ENCODE measurements at places on chromosomes 3 and 15. TPM values are rescaled to one million over a fixed set of nuclear protein-coding genes. Genes with fewer than 3 reads are reported as not detected.

The TTC23 gene
- total RNA-seq = 21.6 TPM

The CLRN1 gene
- total RNA-seq = not detected

The KBTBD13 gene
- total RNA-seq = not detected

DNA sequence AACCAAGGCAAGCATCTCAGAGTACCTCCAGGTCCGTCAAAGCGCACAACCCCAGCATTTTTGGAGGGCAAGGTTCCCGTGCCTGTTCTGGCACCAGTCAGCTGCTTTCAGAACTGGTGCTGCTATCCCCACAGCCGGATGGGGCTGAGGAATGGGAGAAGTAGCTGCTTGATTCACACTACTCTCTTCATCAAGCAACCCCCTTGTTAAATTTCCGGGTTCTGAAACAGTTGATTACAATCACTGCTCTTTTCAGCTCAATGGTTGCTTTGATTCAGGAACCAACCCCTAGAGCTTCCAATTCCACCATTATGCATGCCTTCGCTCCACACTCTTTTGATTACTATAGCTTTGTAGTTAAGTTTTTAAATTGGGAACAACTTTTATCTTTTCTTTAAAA lies 12.3 kb upstream of the UBA7 start:
- no peak overlapping the region for H3K27ac ChIP-seq
- no peak for DNase-seq
- no peak overlapping the region for H3K4me3 ChIP-seq
- H3K27me3 ChIP-seq = no peaks in the 10 kb centered on the region
- H3K4me1 ChIP-seq = no peaks in the 10 kb centered on the region

GRCh38 chr15:88636654-88637053 lies 2.2 kb upstream of the ISG20 start:
- H3K4me1 ChIP-seq = peaks cover 29% of the 10 kb centered on the region
- DNase-seq = no peak
- peak overlapping the region; percentile 30 for H3K27ac ChIP-seq
- no peaks in the 10 kb centered on the region for H3K36me3 ChIP-seq
- 0 out of 2 replicates have a peak overlapping the region, but pooled peaks have one; percentile 6 for H3K4me3 ChIP-seq

DNA sequence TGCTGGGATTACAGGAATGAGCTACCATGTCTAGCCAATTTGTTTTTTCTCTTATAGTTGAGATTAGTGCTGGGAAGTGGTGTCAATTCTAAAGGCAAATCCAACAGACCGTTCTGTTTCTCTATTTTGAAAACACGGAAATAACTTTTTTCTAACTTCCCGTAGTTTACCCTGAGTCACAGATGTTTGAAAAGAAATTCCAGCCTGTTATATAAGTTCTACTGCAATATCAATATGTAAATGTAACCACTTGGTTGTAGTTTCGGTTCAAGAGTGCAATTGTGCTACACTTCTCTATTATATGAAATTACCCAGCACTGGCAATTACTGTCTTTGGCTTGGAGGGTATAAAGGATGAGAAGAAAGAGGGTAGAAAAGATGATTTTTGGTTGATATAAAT lies 22.3 kb upstream of the GNB4 start:
- no peak overlapping the region for H3K27ac ChIP-seq
- no peaks in the 10 kb centered on the region for H3K27me3 ChIP-seq
- H3K36me3 ChIP-seq = no peaks in the 10 kb centered on the region
- H3K4me1 ChIP-seq = no peaks in the 10 kb centered on the region
- H3K4me3 ChIP-seq = no peak overlapping the region

GRCh38 chr15:77696871-77697270 lies 64.2 kb upstream of the LINGO1 start:
- no peak overlapping the region for H3K4me3 ChIP-seq
- no peak overlapping the region for H3K27ac ChIP-seq
- H3K36me3 ChIP-seq = no peaks in the 10 kb centered on the region
- H3K27me3 ChIP-seq = peaks cover 81% of the 10 kb centered on the region
- H3K4me1 ChIP-seq = no peaks in the 10 kb centered on the region
- DNase-seq = no peak

- DNase-seq = no peak
- H3K4me3 ChIP-seq = no peak overlapping the region
- H3K4me1 ChIP-seq = no peaks in the 10 kb centered on the region
- H3K36me3 ChIP-seq = no peaks in the 10 kb centered on the region
- no peaks in the 10 kb centered on the region for H3K27me3 ChIP-seq
Observed at GRCh38 chr3:24615177-24615576, 120.5 kb upstream of the THRB start.

DNA sequence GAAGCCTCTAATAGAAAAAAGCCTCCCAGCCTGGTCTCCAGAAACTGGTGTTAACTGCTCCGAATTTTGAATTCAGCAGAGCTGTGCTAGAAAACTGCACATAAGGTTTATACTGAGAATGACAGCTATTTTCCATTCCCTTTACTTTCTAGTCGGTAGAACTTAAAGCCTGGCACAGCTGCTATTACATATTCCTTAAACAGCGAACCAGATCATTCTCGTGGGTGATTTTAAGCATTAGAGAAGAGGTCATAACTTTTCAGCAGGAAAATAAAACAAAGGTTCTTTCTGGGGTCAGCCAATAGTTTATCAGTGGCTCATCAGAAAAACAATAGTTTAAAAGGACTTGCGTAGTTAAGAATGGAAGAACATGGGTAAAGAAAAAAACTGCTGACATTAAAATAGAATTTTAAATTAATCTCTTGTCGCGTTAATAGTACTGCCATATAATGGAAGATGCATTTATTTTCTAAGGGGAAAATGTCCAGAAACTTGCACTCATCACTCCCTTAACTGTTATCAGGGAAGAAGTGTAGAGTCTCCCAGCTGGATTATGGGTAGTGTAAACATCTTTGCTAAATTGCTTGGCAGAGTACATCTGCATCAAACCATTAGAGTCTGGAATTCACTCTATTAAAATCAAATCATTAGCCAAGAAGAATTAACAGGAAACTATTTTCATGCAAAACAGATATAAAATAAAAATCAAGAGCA lies 7.9 kb downstream of the VGLL4 start:
- H3K27me3 ChIP-seq = no peaks in the 10 kb centered on the region
- DNase-seq = no peak
- H3K4me1 ChIP-seq = peaks cover 7% of the 10 kb centered on the region
- no peaks in the 10 kb centered on the region for H3K36me3 ChIP-seq
- H3K4me3 ChIP-seq = no peak overlapping the region

DNA sequence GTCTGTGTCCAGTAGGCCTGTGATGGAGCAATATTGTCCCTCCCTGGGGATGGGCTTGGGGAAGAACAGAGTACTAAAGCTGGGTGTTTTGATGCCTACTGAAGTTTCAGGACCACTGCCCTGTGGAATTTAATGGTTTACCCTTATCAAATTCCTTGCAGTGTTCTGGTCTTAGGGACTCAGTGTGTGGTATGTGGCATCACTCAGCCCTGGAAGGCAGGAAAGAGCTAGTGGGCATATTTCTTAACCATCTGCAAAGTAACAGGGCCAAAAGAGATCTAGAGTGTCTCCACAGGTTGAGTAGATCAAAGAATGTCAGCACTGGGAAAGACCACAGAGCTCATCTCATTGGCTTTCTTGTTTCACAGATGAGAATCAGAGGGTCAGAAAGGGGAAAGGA lies 11.8 kb upstream of the SCN10A start:
- no peaks in the 10 kb centered on the region for H3K36me3 ChIP-seq
- peaks cover 10% of the 10 kb centered on the region for H3K27me3 ChIP-seq
- no peak overlapping the region for H3K4me3 ChIP-seq
- no peak for DNase-seq
- H3K27ac ChIP-seq = no peak overlapping the region

GRCh38 chr3:94946683-94947082 lies 883.8 kb downstream of the NSUN3 start:
- no peaks in the 10 kb centered on the region for H3K27me3 ChIP-seq
- no peak overlapping the region for H3K27ac ChIP-seq
- no peak for DNase-seq
- H3K4me3 ChIP-seq = no peak overlapping the region
- no peaks in the 10 kb centered on the region for H3K4me1 ChIP-seq

DNA sequence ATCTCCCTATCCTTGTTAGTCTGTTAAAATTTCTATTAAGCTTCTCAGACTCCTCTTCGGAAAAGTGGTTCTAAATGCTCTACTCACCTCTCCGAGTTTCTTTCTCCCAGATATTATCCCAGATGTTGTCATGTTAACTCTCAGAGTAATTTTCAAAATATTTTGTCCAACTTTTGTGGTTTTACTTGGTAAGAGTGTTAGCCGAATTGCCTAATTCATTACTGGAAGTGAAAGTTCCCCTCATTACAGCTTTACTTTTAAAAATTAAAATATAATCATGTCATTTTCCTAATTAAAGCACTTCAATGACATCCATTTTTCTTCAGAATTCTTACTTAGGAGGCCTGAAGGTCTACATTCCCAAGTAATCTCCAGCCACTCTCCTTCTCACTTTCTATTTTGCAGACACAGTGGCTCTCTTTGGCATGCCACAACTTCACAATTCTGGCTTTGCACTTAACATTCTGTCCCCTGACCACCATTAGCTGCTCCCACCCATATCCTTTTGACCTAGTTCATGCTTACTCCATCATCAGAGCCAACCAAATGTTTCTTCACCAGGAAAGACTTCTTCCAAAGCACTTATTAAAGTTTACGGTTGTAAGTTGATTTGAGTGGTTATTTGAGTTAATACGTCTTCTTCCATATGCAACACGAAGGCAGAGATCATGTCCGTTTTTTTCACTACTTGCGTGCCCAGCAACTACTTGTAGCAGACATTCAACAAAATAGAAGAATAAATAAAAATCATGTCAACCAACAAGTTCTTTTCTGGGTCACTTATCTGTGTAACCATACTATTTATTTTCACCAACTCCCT lies 10.2 kb upstream of the TIPARP start:
- no peaks in the 10 kb centered on the region for H3K36me3 ChIP-seq
- H3K4me1 ChIP-seq = peaks cover 20% of the 10 kb centered on the region
- no peak for DNase-seq
- no peak overlapping the region for H3K27ac ChIP-seq
- H3K4me3 ChIP-seq = no peak overlapping the region

GRCh38 chr3:46386205-46386604 lies 15.5 kb downstream of the CCR5 start:
- no peak overlapping the region for H3K4me3 ChIP-seq
- H3K4me1 ChIP-seq = peaks cover 67% of the 10 kb centered on the region
- DNase-seq = peak; percentile 96
- peaks cover 26% of the 10 kb centered on the region for H3K36me3 ChIP-seq
